ENCODE measurements at places on chromosomes 7 and 10.

DNA sequence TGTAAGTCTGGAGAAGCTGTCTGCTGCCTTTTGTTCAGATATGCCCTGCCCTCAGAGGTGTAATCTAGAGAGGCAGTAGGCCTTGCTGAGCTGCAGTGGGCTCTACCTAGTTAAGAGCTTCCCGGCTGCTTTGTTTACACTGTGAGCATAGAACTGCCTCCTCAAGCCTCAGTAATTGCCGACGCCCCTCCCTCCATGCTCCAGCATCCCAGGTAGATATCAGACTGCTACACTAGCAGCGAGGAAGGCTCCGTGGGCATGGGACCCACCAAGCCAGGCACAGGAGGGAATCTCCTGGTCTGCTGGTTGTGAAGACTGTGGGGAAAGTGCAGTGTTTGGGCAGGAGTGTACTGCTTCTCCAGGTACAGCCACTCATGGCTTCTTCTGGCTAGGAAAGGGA is 26.4 kb upstream of the CXCL12 start:
- no peak for DNase-seq

- DNase-seq, result no peak
Measured at GRCh38 chr7:43038254-43038653, 74.2 kb upstream of the HECW1 start.

GRCh38 chr7:131363719-131364118 is 36.0 kb downstream of the MKLN1 start:
- DNase-seq, result no peak

GRCh38 chr10:70145666-70146488 is 623 bp downstream of the TYSND1 start:
- DNase-seq, result peak; percentile 64

DNA sequence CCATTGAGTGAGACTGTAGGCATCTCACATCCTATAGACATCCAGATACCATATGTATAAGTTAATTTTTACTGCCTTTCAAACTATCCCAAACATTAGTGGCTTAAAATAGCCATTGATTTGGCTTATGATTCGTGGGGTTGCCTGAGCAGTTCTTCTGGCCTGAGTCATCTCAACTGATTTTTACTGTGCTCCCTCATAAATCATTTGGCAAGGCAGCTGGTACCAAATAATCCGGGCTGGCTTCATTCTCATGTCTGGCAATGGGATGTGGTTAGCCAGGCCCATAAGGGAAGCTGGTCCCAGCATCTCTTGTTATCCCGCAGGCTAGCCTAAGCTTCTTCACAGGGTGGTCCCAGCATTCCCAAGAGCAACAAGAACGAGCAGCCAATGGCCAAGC is 6.7 kb upstream of the LRGUK start:
- no peak for DNase-seq

- DNase-seq, result no peak
Measured at GRCh38 chr7:6228361-6229229, 43.8 kb downstream of the CYTH3 start.

DNA sequence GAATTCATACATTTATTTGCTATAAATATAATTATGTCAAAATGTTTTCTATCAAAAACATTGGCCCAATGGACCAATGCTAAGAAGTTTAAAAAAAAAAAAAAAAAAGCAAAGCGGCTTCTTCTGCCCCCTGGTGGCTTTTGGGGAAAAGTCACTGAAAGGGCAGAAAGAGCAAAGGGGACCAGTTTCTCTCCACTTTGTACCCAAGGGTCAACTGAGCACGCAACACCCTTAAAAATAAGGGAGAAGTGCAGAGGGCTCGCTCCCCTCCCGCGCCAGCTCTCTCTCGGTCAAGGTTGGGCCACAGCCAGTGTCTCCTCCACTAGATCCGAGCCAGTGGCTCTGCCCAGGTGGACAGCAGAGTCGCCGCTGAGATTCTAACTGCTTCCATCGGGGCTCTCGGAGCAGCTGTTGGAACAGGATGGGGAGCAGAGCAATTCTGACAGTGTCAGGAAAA is 136.4 kb upstream of the FGFR2 start:
- no peak for DNase-seq

DNA sequence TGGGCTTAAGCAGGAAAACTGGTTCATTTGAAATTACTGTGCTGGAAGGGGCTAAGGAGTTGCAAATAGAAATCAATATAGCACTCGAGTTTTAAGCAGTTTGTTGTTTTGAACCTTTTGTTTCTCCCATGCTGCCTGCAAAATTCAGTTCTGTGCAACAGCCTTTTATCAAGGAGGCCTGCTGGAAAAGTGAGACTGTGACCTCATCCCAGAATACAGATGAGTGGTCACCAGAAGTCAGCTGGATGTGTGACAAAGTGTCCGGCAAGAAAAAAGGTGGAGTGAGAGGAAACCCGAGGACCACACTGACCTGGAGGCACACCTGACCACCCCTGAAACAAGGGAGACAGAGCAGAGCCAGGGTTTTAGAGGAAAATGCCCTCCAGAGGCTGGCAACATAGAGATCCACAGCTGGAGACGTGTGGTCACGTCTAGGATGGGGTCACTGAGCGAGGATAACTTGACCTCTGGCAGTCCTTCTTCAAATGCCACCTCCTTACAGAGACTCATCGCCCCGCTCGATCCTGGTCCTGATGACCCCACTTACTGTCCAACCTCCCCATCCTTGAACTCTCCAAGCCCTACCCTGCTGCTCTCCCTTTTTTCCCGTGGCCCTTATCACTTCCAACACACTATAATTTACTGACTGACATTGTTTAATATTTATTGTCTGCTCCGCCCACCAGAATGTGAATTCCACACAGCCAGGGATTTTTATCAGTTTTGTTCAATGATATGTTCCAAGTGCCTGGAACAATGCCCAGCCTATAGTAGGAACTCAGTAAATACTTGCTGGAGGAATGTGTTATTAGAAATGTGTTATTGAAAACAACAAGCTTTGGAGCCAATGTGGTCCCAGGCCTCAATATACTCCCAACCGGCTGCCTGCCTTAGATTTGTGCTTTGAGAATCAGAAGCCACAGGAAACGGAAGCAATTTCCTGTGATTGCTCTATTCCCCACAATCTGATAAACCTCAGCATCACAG is 243.8 kb downstream of the GLI3 start:
- DNase-seq, result no peak

- DNase-seq, result no peak
Measured at GRCh38 chr7:134856091-134856490, 76.7 kb downstream of the CALD1 start.

DNA sequence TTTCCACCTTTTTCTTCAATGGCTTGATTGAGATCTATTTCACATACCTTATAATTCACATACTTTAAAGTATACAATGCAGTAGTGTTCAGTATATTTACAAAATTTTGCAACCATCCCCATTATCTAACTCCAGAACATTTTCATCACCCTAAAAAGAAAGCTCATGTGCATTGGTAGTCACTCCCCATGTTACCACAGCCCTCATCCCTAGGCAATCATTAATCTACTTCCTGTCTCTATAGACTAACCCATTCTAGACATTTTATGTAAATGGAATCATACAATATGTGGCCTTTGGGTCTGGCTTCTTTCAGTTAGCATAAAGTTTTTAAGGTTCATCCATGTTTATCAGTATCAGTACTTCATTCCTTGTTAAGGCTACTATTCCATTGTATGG is 214.2 kb downstream of the WDR11 start:
- no peak for DNase-seq

DNA sequence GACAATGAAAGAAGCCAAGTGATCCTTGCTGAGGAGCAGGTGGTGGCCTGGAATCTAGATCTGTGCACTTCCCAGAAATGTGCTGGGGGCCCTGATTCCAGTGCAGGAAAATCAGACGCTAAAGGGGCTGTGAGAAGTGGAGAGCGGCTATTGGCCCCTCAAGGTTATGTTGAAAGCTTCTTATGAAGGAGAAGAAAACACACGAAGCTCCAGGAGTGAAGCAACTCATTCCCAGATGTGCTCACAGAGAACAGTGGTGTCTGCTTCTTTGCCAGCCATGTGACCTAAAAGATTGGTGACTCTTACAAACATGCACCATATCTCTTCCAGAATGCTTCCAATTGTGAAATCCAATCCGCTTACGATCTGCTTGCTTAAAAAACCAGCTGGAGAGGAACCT is 679.3 kb upstream of the IGFBP3 start:
- DNase-seq, result no peak

GRCh38 chr10:76302481-76302880 is 871.1 kb downstream of the LRMDA start:
- DNase-seq, result no peak

DNA sequence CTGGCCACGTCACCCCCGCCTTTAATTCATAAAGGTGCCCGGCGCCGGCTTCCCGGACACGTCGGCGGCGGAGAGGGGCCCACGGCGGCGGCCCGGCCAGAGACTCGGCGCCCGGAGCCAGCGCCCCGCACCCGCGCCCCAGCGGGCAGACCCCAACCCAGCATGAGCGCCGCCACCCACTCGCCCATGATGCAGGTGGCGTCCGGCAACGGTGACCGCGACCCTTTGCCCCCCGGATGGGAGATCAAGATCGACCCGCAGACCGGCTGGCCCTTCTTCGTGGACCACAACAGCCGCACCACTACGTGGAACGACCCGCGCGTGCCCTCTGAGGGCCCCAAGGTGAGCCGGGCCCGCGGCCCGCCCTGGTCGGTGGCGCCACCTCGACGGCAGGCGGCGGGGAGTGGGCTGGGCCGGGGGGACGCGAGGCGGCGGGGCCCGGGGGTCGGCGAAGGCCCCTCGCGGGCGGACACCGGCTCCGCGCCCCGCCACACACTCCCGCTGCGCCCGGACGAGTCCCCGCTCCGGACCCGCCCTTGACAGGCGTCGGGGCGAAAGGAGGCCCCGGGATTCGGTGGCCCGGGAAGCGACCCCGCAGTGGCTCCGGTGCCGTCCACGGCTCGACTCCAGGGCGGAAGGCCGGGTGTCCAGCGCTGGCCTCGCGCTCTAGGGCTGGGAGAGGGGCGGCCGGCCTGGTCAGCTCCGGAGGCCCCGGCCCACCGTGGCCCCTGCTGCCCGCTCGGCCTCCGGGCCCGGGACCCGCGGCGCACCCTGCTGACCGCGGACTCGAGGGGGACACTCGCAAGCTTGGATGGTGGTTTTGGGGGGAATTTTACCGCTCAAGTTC is 557 bp downstream of the BAG3 start:
- no peak for DNase-seq

DNA sequence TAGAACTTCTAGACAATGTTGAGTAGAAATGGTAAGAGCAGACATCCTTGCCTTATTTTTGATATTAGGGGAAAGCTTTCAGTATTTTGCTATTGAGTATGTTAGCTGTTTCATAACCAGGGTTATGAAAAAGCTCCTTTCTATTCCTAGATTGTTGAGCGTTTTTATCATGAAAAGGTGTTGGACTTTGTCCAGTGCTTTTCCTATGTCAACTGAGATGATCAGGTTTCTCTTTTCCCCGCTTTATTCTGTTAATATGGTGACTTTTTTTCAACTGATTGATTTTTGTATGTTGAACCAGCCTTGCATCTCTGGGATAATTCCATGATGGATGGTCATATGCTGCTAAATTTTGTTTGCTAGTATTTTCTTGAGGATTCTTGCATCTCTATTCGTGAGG is 58.5 kb downstream of the LCOR start:
- no peak for DNase-seq

GRCh38 chr7:27693794-27694193 is 31.1 kb upstream of the HIBADH start:
- DNase-seq, result no peak

DNA sequence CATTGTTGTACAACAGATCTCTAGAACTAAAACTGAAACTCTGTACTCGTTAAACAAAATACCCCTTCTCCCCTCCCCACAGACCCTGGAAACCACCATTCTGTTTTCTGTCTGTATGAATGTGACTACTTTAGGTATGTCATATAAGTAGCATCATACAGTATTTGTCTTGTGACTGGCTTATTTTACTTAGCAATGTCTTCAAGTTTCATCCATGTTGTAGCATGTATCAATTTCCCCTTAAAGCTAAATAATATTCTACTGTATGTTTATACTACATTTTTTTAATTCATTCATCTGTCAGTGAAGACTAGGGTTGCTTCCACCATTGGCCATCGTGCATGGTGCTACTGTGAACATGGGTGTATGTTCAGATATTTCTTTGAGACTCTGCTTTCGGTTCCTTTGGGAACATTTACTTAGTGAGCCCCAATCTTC is 71.2 kb upstream of the RPA3 start:
- no peak for DNase-seq

GRCh38 chr7:134320201-134320600 is 3.5 kb upstream of the SLC35B4 start:
- DNase-seq, result no peak

DNA sequence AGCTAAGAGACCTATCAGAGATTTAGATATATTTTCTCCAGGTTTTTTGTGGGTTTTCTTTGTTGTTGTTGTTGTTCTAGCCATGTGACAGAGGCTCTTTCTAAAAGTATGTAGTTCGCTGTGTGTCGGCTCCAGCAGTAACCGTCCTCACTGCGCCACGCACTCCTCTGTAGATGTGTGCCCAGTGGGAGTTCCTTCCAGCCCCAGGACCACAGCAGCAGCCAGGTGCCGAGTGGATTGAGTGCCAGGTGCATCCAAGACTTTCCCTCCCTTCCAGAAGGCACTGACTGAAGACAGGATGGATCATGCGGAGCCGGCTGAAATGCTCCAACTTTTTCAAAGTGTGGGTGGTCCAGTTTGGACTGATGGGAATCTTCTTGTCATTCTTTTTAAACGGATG is 31.8 kb downstream of the WDR86 start:
- DNase-seq, result no peak

- DNase-seq, result no peak
Measured at GRCh38 chr7:12683678-12684585, 3.5 kb upstream of the ARL4A start.

GRCh38 chr7:77699056-77699455 is 2.8 kb downstream of the RSBN1L start:
- DNase-seq, result no peak

GRCh38 chr7:157602156-157602555 is 265.4 kb downstream of the DNAJB6 start:
- no peak for DNase-seq

DNA sequence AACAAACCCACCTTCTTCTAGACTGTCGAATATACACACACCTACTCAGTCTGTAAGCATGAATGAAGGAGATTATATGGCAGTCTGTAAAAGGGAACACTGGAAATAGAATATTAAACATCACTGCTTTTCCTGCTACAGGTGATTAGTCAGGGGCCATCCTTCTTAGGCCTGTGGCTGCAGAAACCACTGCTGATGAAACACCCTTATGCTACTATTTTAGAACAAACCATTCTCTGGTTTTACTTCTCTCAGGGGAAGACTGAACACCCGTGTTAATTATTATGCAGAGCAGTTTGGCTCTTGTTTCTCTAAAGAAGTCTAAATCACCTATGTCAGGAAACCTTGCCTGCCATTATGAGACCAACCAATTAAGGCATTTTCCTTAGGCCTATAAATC is 351.1 kb upstream of the KLF6 start:
- no peak for DNase-seq

- no peak for DNase-seq
Measured at GRCh38 chr10:77586719-77587415, 50.7 kb downstream of the KCNMA1 start.

DNA sequence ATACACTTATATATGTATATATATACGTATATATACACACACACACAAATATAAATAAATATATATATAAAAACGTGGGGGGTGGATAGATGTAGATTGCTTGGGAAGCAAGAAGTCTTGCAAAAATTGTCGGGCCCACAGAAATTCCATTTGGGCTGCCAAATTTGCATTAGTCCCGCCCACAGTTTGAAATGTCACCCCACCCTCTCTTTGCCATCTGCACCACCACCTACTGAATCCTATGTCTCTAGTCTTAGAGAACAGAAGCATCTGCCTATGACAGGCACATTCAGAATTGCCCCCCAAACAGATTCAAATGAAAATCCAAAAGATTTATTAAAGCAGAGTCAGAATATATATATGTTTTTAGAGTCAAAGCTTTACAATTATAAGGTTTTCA is 25.6 kb upstream of the CACNA2D1 start:
- DNase-seq, result no peak

All from T follicular helper cell (primary cell).